MV-4-11 (cell line): ENCODE measurements at places on chromosomes 5 and 9.
A peak's percentile ranks its signal among the peaks of the same experiment; 100 is the strongest.

- no peak for DNase-seq
Observed at GRCh38 chr5:34485768-34486030, 170.4 kb upstream of the RAI14 start.

DNA sequence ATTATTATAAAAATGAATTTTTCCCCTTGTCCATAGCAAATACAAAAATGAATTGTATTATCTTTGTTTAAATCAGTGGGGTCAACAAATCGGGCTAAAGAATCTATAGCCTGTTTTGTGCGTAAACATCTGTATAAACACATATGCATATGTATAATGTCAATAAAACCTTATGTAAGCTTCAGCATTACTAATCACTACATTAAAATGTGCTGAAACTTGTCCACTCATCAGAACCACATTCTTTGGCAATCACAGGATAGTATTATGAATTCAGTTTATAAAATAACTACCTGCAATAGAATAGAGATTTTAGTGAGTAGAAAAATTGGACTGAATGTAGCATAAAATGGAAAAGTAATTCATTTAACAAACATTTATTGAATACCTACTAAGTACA lies 30.6 kb downstream of the RGMB start:
- no peak for DNase-seq

- peak; percentile 90 for DNase-seq
Observed at GRCh38 chr5:55868846-55869245, 17.7 kb downstream of the IL31RA start.

DNA sequence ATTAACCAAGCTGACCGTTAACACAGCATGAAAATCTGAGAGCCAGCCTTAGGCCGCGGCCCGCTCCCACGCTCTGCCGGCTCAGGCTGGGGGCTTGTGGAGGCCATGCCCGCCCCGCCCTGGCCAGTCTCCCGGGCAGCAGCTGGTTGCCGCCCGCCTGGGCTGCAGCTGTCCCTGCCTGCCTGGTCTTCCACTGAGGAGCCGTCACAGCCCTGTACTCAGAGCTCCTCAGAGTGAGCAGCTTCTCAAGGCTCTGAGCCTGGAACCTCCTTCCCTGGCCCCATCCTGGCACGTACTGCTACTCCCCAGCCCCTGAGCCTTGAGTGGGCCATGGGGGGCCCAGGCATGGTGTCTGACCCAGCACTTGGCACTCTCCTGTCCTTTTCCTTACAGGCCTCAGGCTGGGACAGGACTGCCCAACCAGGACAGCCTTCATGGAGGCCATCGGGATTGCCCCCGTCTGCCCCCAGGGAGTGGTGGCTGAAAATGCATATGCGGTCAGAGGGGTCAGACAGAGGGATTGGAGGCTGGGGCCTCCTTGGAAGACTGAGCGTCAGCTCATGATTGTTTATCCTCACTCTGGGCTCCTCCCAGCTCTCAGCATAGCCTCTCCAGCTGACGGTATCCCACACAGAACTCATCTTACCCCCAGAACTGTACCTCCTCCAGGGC lies 11.9 kb downstream of the FGFR4 start:
- no peak for DNase-seq

GRCh38 chr9:22112870-22113821 lies 104.0 kb upstream of the CDKN2B start:
- DNase-seq = no peak

DNA sequence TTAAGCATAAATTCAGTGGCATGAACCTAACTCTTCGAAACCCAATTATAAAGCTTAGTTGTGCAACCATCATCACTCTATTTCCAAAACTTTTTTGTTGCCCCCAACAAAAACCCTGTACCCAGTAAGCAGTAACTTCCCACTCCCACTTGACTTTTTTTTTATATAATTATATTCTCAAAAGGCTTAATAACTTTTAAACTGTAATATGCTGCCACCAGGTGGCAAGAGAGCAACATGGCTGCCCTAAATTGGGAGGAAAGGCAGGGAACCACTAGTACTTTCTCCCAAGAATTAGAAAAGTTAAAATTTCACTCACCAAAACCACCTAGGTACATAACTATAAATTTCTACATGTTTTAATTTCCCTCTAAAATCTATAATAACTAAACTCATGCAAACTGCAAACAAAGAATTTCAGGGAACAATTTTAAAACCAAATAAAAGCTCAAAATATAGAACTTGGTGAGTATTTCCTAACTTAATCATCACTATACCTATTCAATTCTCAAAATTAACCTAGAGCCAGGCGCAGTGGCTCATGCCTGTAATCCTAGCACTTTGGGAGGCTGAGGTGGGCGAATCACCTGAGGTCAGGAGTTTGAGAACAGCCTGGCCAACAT lies 50.2 kb upstream of the RNF38 start:
- peak; percentile 2 for DNase-seq

DNA sequence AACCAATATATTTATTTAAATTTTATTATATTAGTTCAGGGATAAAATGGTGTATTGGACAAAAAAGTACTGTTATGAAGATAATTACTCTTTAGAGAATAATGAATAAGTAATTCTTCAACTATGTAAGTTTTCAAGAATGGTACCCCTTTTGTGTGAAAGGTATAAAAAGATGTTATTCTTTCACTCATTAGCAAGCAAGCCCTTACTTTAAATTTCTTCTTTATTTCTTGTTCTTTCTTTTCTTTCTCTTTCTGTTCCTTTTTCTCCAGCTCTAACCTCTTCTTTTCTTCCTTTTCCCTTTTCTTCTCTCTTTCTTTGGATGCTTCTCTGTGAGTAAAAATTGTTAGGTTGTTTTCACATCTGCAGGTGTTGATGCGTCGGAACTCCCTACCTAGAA lies 63.2 kb upstream of the RICTOR start:
- no peak for DNase-seq

DNA sequence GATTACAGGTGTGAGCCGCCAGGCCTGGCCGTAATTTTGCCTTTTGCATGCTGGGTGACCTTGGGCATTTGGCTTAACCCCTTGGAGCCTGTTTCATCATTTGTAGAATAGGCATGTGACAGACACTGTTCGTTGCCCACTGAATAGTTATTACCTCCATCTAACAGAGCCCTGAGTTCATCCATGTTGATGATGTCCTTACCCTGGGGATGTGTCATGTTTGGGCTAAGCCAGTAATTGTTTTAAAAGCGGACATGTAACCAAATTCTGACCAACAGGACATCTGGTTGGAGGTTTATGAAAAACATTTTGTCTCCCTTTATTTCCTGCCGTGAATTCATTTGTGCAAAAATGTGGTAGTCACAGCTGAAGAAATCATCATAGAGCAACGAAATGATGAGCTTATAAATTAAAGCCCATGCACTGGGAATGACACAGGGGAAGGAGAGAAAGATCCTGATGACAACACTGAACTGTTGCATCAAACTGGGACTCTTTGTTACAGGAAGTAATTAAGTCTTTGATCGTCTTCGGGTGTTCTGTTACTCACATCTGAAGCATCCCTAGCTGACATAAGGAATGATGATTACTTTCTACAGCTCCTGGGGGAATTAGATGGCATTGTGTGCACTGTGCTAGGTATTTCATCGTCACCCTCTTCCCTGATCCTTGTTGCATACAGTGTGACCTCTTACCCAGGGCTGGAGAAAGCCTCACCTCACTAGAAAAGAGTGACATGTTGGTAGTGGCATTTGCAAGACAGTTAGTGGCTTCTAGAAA lies 117.8 kb downstream of the FGF18 start:
- DNase-seq = no peak

GRCh38 chr9:15032860-15033259 lies 122.6 kb upstream of the FREM1 start:
- no peak for DNase-seq

- no peak for DNase-seq
Observed at GRCh38 chr5:10315201-10315600, 7.5 kb upstream of the CMBL start.

DNA sequence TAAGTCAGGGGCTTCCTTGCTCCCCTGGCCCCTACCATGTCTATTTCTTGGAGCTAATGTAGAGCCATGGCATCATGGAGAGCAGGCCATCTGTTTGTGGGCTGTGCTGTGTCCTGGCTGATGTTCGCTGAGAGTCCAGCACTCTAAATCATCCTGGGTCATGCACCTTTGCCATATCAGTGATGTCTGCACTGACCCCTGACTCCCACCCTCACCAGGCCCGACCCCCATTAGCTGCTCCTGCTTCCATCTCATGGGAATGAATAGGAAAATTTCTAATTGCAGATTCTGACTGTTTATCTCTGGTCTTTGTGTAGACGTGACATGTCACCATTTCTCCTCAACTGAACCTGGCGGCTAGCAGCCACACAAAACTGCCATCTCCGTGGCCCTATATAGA lies 236.9 kb downstream of the NSG2 start:
- no peak for DNase-seq

DNA sequence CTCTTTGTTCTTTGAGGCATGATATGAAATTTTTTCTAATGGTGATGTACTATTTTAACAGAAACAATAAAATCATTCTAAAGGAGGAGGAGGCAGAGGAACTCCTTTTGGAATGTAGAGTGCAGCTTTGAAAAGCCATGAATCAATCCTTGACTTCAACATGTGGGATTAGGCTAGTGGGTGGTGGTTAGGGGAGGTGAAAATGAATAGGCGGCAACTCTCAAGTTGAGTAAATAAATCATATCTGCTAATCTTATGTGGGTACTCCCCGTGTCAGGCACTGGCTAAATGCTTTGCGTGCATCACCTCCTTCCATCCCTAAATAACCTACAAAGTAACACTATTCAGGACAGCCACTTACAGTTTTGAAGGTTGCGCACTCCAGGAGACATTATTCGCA lies 35.1 kb downstream of the FAM81B start:
- no peak for DNase-seq

GRCh38 chr9:122124528-122124927 lies 31.4 kb upstream of the TTLL11 start:
- no peak for DNase-seq

GRCh38 chr5:125870256-125870655 lies 553.0 kb upstream of the GRAMD2B start:
- no peak for DNase-seq

GRCh38 chr9:123959787-123960186 lies 29.9 kb upstream of the DENND1A start:
- no peak for DNase-seq

- no peak for DNase-seq
Observed at GRCh38 chr9:99632349-99633038, 189.2 kb upstream of the NR4A3 start.

GRCh38 chr5:61622156-61622555 lies 290.1 kb downstream of the ZSWIM6 start:
- no peak for DNase-seq

- DNase-seq = no peak
Observed at GRCh38 chr5:154193701-154194121, 3.2 kb downstream of the GALNT10 start.

DNA sequence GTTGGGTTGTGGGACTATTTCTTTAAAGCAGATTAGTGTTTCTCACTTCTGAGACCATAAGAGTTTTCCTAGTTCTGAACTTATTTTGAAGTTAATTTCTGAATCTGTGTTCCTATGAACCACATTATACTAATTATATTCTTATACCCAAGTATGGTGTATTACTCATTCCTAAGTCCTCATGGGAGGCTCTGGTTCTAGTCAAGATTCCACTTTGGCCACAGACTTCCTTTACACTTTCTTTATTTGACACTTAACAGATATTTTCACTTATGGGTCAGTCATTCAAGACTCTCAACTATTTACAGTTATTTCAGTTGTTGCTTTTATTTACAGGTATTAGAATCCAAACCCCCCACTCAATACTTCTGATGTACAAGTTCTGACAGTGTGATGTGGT lies 937.2 kb upstream of the TYRP1 start:
- no peak for DNase-seq

DNA sequence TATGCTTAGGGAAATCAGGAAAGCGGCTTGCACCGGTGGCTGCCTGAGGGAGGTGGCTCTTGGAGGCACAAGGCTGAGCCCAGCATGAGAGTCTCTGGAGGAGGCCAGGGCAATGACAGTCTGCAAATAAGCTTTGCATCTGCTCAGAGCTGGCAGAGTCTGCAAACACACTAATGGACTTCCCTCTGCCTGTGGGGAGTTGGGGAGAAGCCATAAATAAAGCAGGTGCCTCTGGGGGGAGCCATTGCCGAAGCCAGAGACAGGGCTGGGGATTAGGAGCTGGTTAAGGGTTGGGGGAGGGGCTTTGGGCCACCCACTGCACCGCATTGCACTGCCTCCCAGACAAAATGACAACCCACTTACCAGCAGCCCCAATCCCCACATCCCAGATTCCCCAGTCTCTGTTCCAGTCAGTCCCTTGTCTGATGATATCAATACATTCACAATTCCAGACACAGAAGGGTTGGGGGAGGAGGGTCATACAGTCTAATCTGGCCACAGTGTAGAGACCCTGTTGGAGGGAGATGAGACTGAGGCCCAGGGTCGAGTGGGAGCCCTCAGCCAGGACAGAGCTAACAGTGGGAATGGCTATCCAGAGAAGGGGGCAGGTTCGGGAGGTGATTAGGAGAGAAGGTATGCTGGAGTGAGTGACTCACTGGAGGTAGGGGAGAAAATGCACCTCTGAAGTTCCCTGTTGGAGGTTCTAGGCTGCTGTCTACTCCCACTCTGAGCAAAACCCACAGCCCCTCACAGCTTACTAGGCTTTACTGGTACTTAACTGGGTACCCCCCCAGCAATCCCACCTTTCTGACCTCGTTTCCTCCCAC lies 53.7 kb downstream of the PAX5 start:
- peak; percentile 13 for DNase-seq

DNA sequence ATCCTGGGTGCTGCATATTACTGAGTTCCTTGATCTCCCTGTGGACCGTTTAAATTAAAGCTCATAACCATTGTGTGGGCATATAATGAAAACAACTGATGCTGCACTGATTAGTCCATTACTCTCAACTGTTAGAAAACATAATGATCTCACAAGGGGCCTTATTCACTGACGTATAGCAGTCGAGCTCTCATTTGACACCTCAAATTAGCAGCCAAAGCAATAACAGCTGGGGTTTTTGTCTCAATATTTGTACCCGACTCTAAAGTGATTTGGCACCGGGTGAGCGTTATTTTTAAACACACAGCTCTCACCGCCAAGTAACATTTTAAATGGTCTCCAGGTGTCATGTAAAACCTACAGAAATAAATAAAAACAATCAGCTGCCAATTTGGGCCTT lies 252.2 kb upstream of the PANK3 start:
- no peak for DNase-seq

DNA sequence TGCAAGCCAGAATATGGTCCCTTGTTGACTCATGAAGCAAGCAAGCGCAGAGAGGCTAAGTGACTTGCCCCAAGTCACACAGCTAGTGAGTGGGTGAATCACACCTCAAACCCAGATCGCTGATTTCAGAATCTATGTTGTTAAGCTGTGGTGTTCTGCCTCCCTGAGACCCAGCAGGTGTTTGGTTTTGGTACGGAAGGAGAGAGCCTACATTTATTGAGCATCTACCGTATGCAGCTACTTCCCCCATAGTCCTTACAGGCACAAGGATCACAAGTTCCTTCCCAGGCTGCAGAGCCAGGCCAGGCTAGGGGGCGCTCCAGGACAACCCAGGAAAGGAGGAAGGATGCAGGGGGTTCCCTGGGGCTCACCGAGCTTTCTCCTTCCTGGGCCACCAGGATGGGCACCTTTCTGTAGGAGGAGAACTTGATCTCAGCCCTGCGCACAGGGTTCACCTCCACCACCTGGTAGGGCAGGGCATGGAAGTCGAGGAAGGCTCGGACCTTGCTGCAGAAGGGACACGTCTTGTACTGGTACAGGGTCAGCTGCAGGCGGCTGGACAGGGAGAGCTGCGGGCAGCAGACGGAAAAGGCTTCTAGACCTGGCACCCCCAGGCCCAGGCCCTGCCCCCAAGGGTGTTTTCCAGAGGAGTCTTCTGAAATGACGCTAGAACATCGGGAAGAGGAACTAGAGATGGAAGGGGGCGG lies 2.5 kb downstream of the PTGES2 start:
- DNase-seq = peak; percentile 64
